ENCODE measurements at places on chromosomes 4 and X. TPM values are rescaled to one million over a fixed set of nuclear protein-coding genes. Genes with fewer than 3 reads are reported as not detected.

DNA sequence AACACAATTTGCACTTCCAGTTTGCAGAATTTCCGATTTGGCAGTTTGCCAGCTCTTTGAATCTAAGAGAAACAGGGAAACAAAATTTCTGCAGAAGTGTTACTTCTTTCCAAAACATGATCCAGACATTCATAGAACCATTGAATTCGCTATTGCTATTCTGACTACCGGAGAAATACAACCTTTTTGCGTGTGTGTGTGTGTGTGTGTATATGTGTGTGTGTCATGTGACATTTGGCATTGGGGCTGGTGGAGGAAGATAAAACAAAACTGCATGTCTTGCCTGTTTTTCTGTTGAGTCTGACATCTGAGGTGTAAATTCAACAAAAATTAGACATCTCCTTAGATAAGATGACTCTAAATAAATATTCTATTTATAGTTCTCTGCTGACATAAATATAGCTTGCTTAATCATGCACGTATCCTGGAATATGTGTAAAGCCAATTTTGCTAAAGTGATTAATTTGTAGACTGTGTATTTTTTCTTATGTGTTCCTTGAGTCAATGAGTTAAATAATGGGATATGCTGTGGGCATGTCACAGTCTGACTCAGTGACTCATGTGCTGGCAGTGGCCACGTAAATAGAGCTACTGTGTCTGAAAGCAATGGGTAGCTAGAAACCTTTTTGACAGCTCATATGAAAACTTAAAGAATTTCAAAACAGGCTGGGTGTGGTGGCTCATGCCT is 98.9 kb downstream of the HPGD start:
- no peaks in the 10 kb centered on the region for H3K27me3 ChIP-seq
- peak; percentile 54 for DNase-seq
- no peaks in the 10 kb centered on the region for H3K36me3 ChIP-seq
- peaks cover 12% of the 10 kb centered on the region for H3K4me1 ChIP-seq
- no peak overlapping the region for H3K4me3 ChIP-seq

GRCh38 chr4:112253382-112254000 is 21.9 kb downstream of the AP1AR start:
- no peaks in the 10 kb centered on the region for H3K27me3 ChIP-seq
- peaks cover 12% of the 10 kb centered on the region for H3K4me1 ChIP-seq
- peaks cover 6% of the 10 kb centered on the region for H3K36me3 ChIP-seq

The ING2 gene
- total RNA-seq: 1.2 TPM

The POU4F2 gene
- not detected for total RNA-seq

The MAGEA9B gene
- total RNA-seq: not detected

DNA sequence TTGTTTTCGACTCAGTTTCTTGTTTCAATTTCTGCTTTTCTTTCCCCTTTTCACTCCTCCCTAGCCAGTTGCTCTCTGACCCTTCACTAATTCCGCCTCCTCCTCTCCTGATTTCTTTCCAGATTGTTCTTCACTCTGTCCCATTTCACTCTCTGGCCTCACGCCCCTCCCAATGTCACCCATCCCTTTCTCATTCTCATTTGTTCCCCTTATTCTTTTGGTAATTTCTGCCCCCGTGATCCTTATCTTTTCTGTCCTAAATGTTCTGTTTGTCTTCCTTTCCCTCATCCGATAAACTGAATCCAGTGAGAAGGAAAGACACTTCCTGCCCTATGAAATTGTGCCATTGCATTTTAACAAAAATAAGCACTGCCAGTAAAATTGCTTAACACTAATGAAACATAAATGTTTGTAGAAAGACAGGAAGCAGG is 94.5 kb upstream of the RASGEF1B start:
- H3K4me3 ChIP-seq: peak overlapping the region; percentile 31
- no peaks in the 10 kb centered on the region for H3K36me3 ChIP-seq
- peak overlapping the region; percentile 88 for H3K27ac ChIP-seq
- H3K27me3 ChIP-seq: no peaks in the 10 kb centered on the region
- DNase-seq: no peak

The FAT4 gene
- total RNA-seq: 8.4 TPM

The IQCM gene
- total RNA-seq: not detected

The UGT2A1 gene
- total RNA-seq: not detected

The DCLK2 gene
- 16.3 TPM for total RNA-seq

The HDAC8 gene
- 61.1 TPM for total RNA-seq

The FAM9C gene
- total RNA-seq: not detected

- H3K27me3 ChIP-seq: no peaks in the 10 kb centered on the region
- H3K4me3 ChIP-seq: no peak overlapping the region
- H3K27ac ChIP-seq: no peak overlapping the region
- no peaks in the 10 kb centered on the region for H3K36me3 ChIP-seq
- DNase-seq: no peak
Measured at GRCh38 chrX:150227873-150228410, 135.2 kb upstream of the MAMLD1 start.

DNA sequence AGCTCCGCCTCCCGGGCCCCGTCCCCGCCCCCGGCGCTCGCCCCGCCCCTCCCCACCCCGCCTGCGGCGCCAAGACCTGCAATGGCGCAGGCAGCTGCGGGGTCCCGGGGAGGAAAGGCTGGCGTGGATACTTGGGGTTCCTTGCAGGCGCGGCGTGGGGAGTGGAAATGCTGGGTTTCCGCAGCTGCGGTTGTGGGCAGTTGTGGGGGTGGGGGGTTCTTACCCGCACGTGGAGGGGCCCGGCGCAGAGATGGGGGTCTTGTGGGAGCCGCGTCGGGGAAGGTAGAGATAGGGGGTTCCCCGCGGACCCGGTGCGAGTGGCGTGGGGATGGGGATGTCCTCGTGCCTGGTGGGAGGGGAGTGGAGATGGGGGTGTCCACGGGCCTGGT is 680 bp upstream of the ASMTL start:
- H3K4me3 ChIP-seq: peak overlapping the region; percentile 76
- peaks cover 33% of the 10 kb centered on the region for H3K4me1 ChIP-seq
- DNase-seq: no peak
- no peaks in the 10 kb centered on the region for H3K36me3 ChIP-seq
- H3K27me3 ChIP-seq: no peaks in the 10 kb centered on the region

- H3K27me3 ChIP-seq: no peaks in the 10 kb centered on the region
- H3K4me3 ChIP-seq: no peak overlapping the region
- no peaks in the 10 kb centered on the region for H3K36me3 ChIP-seq
- no peaks in the 10 kb centered on the region for H3K4me1 ChIP-seq
- DNase-seq: no peak
- H3K27ac ChIP-seq: no peak overlapping the region
Measured at GRCh38 chr4:47109379-47109778, 78.0 kb downstream of the GABRB1 start.

DNA sequence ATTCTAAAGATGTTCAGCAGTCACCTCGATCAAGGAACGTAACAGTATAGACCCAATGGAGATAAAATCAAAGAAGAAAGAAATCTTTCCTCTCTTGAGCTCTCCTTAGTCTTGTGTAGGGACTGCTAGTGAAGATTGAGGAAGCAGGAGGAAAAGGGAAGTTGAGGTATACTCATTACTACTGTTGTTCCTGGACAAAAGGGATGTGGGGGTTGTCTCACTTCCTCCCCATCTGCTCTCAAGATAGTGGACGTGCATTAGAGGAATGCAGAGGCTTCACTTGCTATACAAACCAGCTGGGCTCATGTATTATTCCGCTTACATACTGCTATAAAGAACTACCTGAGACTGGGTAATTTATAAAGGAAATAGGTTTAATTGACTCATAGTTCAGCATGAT is 208.9 kb upstream of the ARHGEF9 start:
- H3K27ac ChIP-seq: no peak overlapping the region
- H3K27me3 ChIP-seq: no peaks in the 10 kb centered on the region
- H3K36me3 ChIP-seq: no peaks in the 10 kb centered on the region

DNA sequence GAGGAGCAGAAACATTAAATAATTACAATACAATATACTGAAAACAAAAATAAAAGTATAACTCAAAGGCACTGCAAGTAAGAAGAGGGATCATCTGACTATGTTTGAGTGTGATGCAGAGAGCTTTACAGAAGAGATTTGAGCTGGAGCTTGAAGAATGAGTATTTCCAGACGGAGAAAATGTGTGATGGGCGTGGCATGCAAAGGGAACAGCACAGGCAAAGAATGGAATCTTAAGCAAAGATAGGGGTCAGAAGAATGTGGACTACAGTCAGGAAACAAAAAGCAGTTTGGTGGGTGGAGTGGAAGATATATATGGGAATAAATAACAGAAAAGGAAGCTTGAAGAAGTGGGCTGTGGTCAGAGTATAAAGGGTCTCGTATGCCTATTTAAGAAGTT is 45.5 kb downstream of the OPHN1 start:
- DNase-seq: no peak
- no peaks in the 10 kb centered on the region for H3K27me3 ChIP-seq
- no peaks in the 10 kb centered on the region for H3K4me1 ChIP-seq
- no peak overlapping the region for H3K4me3 ChIP-seq
- no peak overlapping the region for H3K27ac ChIP-seq

The CXCL13 gene
- total RNA-seq: not detected

DNA sequence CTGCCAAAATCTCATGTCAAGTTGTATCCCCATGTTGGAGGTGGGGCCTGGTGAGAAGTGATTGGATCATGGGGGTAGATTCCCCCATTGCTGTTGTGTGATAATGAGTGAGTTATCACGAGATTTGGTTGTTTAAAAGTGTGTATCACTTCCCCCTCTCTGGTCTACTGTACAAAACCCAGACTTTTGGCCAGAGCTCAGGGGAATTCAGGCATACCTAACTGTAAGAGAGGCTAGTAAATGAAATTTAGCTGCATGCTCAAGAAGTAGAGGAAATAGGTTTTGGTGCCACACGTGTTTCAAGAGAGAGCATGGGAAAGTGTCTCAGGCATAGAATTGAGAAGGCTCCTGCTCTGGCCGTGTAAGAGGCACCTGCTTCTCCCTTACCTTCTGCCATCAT is 190.5 kb upstream of the GALNTL6 start:
- no peaks in the 10 kb centered on the region for H3K27me3 ChIP-seq
- H3K27ac ChIP-seq: no peak overlapping the region
- no peak for DNase-seq
- no peak overlapping the region for H3K4me3 ChIP-seq

DNA sequence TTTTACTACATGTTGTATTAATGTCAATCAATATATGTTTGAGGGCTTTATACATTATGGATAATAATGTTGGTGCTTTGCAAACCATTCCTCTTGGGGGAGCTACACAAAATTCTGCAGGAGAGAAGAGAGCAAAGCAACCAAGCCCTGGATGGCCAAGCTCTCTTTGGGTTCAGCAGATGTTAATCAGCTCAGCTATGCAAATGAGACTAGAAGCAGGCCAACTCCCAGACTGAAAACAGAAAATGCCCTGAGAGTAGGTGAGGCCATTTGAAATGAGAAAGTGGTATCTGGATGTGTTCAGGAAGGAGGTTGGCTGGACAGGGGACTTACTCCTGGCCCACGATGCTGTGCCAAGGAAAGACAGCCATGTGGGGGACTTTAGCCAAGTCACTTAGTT is 387.0 kb downstream of the BCOR start:
- no peaks in the 10 kb centered on the region for H3K27me3 ChIP-seq
- H3K36me3 ChIP-seq: no peaks in the 10 kb centered on the region
- no peak overlapping the region for H3K4me3 ChIP-seq

DNA sequence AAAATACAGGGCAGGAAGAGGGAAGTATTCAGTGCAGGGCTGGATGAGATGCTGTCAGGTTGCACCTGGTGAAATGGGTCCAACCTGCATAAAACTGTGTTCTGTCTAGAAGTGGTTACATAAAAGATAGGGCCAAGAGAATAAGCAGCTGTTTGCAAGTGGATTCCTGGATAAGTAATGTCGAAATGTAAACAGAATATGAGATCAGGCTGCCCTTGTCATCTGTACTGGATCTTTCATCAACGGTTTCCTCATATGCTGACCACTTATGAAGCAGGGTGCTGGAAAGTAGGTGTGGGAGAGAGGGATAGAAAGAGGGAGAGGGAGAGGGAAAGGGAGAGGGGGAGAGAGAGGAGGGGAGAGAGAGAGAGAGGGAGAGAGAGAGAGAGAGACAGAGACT is 349.8 kb upstream of the CPEB2 start:
- H3K27ac ChIP-seq: no peak overlapping the region
- H3K4me3 ChIP-seq: no peak overlapping the region
- H3K4me1 ChIP-seq: no peaks in the 10 kb centered on the region

The DMD gene
- 60.3 TPM for total RNA-seq

DNA sequence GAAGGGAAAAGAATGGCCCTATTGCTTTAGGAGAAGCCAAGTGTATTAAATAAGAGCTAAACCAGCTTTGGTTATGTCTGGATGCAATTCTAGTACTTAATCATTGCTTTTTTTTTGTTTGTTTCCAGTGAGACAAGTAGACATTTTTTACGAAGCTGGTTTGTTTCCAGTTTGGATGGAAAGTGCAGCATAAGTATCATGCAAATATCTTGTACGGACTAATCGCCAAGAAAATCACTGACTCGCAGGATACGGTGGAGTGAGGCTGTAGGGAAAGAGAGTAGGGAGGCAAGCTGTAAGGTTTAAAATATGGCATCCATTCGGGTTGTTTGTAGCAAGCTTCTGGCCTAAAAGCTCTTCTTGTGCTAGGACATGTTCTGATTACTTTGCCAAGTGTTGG is 64.8 kb downstream of the HPGD start:
- peak overlapping the region; percentile 63 for H3K27ac ChIP-seq
- no peak overlapping the region for H3K4me3 ChIP-seq
- peak; percentile 84 for DNase-seq
- no peaks in the 10 kb centered on the region for H3K36me3 ChIP-seq
- H3K4me1 ChIP-seq: peaks cover 56% of the 10 kb centered on the region

DNA sequence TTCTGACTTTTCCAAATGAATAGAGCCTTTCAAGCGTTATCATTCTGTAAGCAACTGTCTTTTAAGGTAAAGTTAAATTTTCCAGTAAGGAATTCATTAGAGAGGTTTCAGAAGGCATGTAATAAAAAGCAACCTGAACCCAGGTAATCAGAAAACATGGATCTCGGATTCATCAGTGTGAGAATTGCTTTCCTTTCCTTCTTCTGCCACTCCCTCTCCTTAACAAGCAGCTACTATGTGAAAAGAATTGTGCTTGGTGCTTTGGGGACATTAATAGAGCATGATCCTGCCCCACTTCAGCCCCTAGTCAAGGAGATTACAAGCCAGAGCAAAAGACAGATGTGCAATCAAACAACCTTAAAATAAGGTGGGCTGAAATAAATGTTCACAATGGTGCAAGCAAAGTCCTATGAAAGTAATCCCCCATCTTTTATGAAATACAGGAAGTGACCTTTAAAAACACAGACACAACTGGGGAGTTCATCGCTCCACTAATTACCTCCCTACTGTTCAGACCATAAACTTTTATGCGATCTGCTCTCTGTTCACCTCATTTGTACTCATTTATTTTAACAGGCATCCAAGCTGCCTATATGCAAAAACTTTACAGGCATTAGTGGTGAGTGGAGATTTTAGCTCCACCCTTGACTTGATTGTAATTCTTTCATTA is 122.9 kb upstream of the RASGEF1B start:
- no peaks in the 10 kb centered on the region for H3K27me3 ChIP-seq
- no peak for DNase-seq
- peaks cover 28% of the 10 kb centered on the region for H3K4me1 ChIP-seq
- H3K27ac ChIP-seq: no peak overlapping the region
- H3K36me3 ChIP-seq: no peaks in the 10 kb centered on the region

- no peaks in the 10 kb centered on the region for H3K4me1 ChIP-seq
- peaks cover 36% of the 10 kb centered on the region for H3K36me3 ChIP-seq
- no peak overlapping the region for H3K4me3 ChIP-seq
- peak; percentile 76 for DNase-seq
- no peaks in the 10 kb centered on the region for H3K27me3 ChIP-seq
Measured at GRCh38 chr4:25367004-25367621, 9.9 kb upstream of the ANAPC4 start.

The DCAF8L2 gene
- total RNA-seq: not detected

Data from stomach (tissue), 19 donors.